ENCODE measurements at places on chromosomes 2 and 18. TPM values are rescaled to one million over a fixed set of nuclear protein-coding genes. Genes with fewer than 3 reads are reported as not detected.

DNA sequence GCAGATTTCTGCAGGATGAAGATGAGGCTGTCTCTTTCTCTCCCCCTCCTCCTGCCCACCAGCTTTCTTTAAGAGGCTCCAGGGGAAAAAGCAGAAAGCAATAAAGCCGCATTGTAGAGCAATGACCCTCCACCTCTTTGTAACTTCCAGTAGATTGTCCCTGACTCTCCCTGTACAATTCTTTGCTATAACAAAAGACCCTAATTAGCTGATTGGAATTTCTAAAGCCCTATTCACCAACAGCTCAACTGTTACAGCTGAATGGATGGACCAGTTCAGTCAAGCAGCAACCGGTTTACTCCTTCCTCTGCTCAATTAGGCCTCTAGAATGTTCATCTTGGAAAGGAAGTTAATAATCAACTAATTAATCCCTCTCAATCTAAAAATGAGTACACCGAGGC lies 301.0 kb downstream of the STK39 start:
- no peak overlapping the region for H3K4me3 ChIP-seq

GRCh38 chr2:31232586-31232985 lies 1.4 kb upstream of the EHD3 start:
- no peaks in the 10 kb centered on the region for H3K36me3 ChIP-seq
- H3K27me3 ChIP-seq = peaks cover 11% of the 10 kb centered on the region
- H3K27ac ChIP-seq = no peak overlapping the region
- DNase-seq = no peak
- no peak overlapping the region for H3K4me3 ChIP-seq
- H3K4me1 ChIP-seq = peaks cover 20% of the 10 kb centered on the region

DNA sequence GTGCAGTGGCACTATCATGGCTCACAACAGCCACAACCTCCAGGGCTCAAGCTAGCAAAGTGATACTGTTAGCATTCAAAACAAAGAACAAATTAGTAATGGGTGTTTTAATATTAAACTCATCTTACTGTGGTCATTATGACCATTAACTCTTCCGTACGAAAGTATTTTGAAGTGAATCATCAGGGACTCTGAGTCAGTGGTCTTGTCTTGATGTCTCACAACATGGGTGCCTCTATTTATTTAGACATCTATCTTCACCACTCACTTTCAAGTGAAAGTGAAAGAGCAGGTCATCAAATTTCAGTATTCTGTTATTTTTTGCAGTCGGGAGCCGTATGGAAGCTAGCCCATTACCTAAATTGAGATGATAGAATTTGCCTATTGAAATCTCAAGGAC lies 1118.2 kb downstream of the DPP10 start:
- H3K4me1 ChIP-seq = peaks cover 10% of the 10 kb centered on the region
- H3K27ac ChIP-seq = no peak overlapping the region
- no peaks in the 10 kb centered on the region for H3K36me3 ChIP-seq
- H3K4me3 ChIP-seq = no peak overlapping the region

GRCh38 chr2:26590980-26591618 lies 50.1 kb downstream of the CIB4 start:
- H3K27ac ChIP-seq = no peak overlapping the region
- H3K4me1 ChIP-seq = peaks cover 9% of the 10 kb centered on the region
- H3K4me3 ChIP-seq = no peak overlapping the region

DNA sequence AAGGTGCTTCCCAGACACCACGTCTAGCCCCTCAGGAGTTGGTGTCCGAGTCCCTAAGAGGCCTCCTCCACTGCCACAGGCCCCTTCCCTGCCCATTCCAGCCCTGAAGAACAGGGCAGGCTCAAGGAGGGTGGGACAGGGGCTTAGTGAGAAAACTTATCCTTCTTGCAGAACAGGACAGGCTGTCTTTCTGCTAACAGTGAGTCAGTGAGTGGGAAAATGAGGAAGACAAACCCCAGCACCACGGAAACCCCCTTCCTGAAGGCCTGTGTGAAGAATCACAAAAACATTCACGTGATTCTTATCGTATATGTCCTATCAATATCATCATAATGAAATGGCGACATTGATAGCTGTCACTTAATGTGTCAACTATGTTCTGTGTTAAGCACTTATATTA lies 9.8 kb downstream of the FZD7 start:
- H3K27me3 ChIP-seq = peaks cover 17% of the 10 kb centered on the region
- no peak for DNase-seq
- H3K4me1 ChIP-seq = peaks cover 28% of the 10 kb centered on the region
- no peak overlapping the region for H3K4me3 ChIP-seq

DNA sequence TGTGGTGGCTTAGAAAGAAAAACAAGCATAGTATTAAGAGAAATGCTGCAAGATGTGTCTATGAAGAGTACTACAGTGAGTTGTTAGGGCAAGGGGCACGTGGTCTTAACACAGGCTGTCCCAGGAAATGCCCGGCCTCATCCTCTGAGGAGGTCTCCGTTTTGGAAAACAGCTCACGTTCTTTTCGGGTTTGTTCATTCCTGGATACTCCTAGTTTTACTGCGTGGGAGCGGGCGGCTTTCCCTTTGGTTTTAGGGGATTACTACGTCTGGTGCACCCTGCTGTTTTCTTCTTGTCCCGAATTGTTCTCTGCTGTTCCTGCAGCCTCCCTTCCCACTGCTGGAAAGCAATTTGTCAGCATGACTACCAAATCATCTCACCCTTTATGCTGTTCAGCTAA lies 55.5 kb upstream of the RAB6D start:
- H3K36me3 ChIP-seq = peaks cover 4% of the 10 kb centered on the region
- H3K4me3 ChIP-seq = peak overlapping the region; percentile 28
- H3K27ac ChIP-seq = peak overlapping the region; percentile 46
- H3K4me1 ChIP-seq = peaks cover 45% of the 10 kb centered on the region
- DNase-seq = no peak

- no peak overlapping the region for H3K4me3 ChIP-seq
- no peaks in the 10 kb centered on the region for H3K4me1 ChIP-seq
- H3K27ac ChIP-seq = no peak overlapping the region
- no peak for DNase-seq
- H3K36me3 ChIP-seq = no peaks in the 10 kb centered on the region
These were observed 152.5 kb downstream of the ICOS start for GRCh38 chr2:204089105-204089504.

The ABCG8 gene
- total RNA-seq = 0.25 TPM

The DPP4 gene
- total RNA-seq = 3.6 TPM

The TTC27 gene
- total RNA-seq = 21.0 TPM
